ENCODE measurements at places on chromosomes 4 and X.

- no peak for DNase-seq
These were observed 1.6 kb downstream of the TMEM187 start for GRCh38 chrX:153974003-153974725.

- no peak for DNase-seq
These were observed at the start of gene ADGRG2 for GRCh38 chrX:19121898-19122640. Gene ADGRG2, minus strand, starts transcription at chrX:19122468. Its CDS starts 53,634 bp downstream, at chrX:19068834.

DNA sequence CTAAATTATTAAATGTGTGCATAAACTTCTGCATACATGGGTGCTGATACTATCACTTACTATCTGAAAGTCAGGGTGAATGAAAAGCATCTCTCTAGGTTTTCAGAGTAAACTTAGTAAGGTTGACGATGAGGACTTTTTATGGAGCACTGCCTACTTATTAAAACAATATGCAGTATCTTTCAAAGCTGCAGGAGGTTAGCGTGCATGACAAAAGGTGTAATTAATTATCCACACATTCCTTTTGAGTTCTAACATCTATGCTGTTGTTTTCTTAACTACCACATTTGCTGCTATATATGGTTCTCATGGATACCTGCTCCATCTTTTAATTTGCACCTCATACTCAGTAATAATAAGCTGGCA lies 256.2 kb downstream of the FSTL5 start:
- no peak for DNase-seq

GRCh38 chr4:128444544-128445302 lies 157.1 kb upstream of the PGRMC2 start:
- no peak for DNase-seq

DNA sequence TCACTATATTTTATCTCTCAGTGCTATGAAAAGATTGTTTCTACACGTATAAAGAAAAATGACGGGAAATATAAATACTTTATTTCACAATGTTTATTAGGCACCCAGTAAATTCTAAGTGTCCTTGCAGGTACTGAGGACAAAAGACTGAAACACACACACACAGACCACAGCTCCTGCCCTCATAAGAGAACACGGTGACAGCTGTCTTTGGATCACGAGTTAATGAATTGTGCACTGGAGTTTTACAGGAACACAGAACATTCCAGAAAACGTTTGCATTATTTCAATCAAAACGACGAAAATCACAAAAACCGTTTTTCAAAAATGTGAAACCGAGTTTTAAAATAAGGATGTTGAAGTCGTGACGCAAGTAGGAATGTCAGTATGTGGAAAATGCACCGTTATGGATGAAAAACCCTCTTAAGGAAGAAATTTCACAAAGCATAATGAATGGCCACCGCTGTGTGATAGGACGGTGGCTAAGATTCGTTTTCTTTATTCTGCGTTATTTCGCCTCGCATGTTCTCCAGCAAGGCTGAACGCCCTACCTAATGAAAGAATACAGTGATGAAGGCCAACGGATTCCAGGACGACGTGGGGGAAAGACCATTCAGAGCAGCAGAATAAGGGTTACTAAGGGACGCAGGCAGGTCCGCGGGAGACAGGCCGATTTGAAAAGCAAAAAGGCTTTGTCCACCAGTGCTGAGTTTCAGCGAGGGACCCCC lies 24.2 kb downstream of the FAM156A start:
- no peak for DNase-seq

- no peak for DNase-seq
These were observed 97.0 kb upstream of the LDB2 start for GRCh38 chr4:16995451-16995850.

GRCh38 chr4:17090063-17090462 lies 191.6 kb upstream of the LDB2 start:
- DNase-seq, result no peak

GRCh38 chr4:180057299-180057721 lies 2185.9 kb upstream of the TENM3 start:
- no peak for DNase-seq

GRCh38 chrX:74911494-74911893 lies 13.8 kb downstream of the NEXMIF start:
- DNase-seq, result no peak

DNA sequence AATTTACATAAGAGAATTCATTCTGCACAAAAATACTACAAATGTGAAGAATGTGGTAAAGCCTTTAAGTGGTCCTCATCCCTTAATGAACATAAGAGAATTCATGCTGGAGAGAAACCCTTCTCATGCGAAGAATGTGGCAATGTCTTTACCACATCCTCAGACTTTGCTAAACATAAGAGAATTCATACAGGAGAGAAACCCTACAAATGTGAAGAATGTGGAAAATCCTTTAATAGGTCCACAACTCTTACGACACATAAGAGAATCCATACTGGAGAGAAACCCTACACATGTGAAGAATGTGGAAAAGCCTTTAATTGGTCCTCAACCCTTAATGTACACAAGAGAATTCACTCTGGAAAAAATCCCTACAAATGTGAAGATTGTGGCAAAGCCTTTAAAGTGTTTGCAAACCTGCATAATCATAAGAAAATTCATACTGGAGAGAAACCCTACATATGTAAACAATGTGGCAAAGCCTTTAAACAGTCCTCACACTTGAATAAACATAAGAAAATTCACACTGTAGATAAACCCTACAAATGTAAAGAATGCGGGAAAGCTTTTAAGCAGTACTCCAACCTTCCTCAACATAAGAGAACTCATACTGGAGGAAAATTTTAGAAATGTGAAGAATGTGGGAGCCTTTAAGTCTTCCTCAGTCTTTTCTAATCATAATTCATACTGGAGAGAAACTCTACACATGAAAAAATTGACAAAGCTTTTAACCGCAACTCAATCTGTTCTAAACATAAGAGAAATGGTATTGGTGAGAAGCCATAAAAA lies 37.4 kb downstream of the ZNF718 start:
- DNase-seq, result no peak

GRCh38 chr4:31185014-31185585 lies 464.9 kb downstream of the PCDH7 start:
- DNase-seq, result no peak

GRCh38 chrX:87941841-87942240 lies 424.2 kb downstream of the KLHL4 start:
- no peak for DNase-seq

GRCh38 chr4:56211202-56211601 lies 176.1 kb downstream of the AASDH start:
- DNase-seq, result no peak

GRCh38 chr4:14247767-14248166 lies 620.2 kb upstream of the BOD1L1 start:
- DNase-seq, result no peak

GRCh38 chr4:138669479-138670315 lies 345.9 kb upstream of the NOCT start:
- DNase-seq, result no peak

- DNase-seq, result no peak
These were observed 772.9 kb upstream of the SLIT2 start for GRCh38 chr4:19478791-19479190.

- no peak for DNase-seq
These were observed 58.4 kb upstream of the COX18 start for GRCh38 chr4:73127839-73128453.

GRCh38 chr4:111066447-111066846 lies 443.6 kb upstream of the PITX2 start:
- no peak for DNase-seq

- no peak for DNase-seq
These were observed 14.5 kb downstream of the SOD3 start for GRCh38 chr4:24809815-24810405.

GRCh38 chrX:77617206-77617605 lies 168.8 kb downstream of the ATRX start:
- no peak for DNase-seq

- DNase-seq, result no peak
These were observed at the start of gene DCLK2 for GRCh38 chr4:150078041-150078578. Gene DCLK2, plus strand, starts transcription at chr4:150078445. Its CDS starts 583 bp downstream, at chr4:150079028.

GRCh38 chr4:147899512-147899911 lies 167.6 kb downstream of the ARHGAP10 start:
- no peak for DNase-seq
